ENCODE measurements at places on chromosomes 2 and 18.
A peak's percentile ranks its signal among the peaks of the same experiment; 100 is the strongest.

DNA sequence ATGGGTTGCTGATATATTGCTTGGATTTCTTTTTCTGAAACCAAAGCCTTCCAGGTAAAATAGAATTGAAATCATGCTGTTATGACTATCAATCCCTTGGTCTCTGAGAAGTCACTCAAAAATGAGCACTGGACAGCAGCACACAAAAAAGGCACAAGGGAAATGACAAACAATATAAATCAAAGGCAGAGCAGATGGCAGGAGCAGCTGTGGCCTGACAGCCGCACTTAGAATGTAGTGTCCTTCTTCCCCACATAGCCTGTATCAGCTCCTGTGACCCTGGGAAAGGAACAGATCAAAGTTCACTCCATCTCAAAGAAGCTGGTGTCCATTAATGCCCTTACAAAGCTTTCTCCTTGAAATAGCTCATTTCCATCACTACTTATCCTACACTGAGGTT lies 326.7 kb downstream of the SUCLG1 start:
- DNase-seq: no peak

DNA sequence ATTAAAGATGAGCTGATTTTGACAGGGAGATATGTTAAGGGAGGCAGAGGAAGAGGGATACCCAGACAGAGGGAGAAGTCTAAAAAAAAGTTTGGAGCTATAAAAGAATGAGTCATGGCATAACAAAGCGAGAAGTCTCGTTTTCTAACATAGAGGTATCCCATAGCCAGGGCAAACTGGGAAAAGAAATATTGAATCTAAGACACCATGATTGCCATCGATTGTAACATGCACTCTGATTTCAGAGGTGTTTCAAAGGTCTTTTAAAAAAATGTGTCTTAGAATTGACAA lies 110.7 kb downstream of the MDH1 start:
- no peak for DNase-seq

GRCh38 chr2:80560326-80560725 lies 255.8 kb upstream of the LRRTM1 start:
- no peak for DNase-seq

GRCh38 chr2:120863661-120864320 lies 128.1 kb downstream of the GLI2 start:
- DNase-seq: no peak

DNA sequence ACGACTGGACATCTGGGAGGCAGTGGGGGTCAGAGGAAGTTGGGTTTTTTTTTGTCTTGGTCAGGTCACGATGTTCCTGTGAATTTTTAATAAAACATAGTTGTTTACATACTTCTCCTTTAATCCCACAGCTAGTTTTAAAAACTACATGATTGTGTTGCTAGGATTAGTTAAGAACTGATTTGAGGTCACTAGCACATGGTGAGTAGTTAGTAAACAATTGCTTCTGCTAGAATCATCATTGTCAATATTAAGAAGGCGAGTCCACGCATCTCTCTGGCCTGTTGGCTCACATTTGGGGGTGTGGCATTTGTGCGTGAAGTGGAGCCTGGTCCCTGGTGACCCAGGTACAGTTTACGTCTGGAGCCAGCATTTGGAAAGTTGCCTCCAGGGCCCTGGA lies 59.4 kb downstream of the AGAP1 start:
- DNase-seq: no peak

GRCh38 chr2:20542746-20543468 lies 96.0 kb downstream of the RHOB start:
- no peak for DNase-seq

DNA sequence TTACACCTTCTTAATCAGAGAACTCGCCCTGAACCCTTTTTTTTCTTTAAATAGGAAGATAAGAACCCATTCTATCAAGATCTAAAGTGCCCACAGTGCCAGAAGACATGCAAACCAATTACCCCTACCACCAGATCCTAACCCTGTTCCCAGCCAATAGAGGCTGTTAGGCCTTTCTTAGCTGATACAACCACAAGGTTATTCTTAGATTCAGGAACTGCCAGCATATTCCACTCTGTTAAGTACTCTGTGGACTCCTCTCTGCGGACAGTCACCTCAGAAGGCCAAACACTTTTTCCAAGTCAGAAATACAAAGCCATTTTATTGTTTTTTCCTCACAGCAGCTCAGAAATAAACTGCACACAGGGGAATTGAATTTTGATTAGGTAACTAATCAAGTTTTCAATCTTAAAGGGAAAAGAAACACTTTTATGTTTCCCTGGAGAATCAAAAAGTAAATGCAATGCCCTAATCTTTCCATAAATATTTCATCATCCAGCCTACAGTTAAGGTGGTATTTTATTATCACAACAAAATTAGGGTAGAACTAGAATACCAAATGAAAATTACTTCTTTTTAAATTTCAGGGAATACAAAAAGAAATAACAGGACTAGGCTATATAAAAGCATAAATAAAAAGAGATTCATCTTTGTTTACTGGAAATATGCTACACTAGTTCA lies 111.4 kb downstream of the NBAS start:
- DNase-seq: no peak

DNA sequence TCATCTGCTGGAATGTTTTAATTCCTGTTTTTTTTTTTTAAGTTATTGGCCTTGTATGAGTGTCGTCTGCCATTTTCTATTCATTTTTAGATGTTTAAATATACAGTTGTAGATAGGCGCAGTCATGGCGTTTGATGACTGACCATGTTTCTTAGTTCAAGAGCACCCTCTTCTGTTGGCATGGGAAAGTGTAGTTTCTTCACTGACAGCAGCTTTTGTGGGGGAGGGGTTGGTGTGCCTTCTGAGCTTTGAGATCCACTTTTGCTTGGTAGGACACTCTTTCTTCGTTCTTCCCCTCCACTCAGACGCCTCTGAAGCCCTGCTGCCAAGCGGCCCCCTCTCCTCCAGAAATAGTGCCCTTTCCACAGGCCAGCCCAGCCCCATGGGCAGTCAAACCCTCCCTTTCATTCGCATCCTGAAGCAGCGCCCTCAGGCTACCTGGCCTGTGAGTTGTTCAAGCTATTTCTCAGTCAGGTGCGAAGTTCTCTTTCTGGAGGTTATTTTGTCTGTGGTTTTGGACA lies 492.0 kb downstream of the TNS1 start:
- peak; percentile 8 for DNase-seq

DNA sequence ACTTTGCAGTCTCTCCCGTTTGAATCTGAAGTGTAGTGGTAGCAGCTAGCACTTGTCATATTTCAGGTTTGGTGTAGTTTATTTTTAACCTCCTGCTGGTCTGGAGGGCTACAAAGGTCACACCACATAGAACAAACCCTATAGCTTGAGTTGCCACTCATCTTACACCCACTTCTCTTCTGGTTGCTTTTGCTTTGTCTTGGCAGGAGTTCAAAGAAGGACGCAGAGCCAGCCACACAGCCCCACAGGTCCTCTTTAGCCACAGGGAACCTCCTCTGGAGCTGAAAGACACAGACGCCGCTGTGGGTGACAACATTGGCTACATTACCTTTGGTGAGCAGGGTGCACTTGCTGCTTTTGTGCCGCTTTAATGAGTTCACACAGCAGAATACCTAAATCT lies 15.6 kb upstream of the GPBAR1 start:
- no peak for DNase-seq

DNA sequence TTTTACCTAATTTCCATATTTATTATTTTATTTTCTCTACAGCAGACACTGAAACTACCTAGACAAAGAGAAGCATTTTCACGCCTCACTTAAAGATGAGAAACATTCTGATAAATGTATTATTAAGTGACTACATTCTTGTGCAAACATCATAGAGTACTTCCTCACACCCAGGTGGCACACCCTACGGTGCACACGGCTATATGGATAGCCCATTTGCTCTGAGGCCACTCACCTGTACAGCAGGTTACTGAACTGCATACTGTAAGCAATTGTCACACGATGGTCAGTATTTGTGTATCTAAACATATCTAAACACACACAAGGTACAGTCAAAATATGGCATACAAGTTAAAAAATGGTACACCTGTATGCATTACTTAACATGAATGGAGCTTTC lies 481.4 kb downstream of the CMPK2 start:
- no peak for DNase-seq

GRCh38 chr2:172094294-172095145 lies 8.2 kb downstream of the DLX2 start:
- DNase-seq: no peak

GRCh38 chr2:42840760-42841159 lies 48.4 kb upstream of the HAAO start:
- DNase-seq: no peak

DNA sequence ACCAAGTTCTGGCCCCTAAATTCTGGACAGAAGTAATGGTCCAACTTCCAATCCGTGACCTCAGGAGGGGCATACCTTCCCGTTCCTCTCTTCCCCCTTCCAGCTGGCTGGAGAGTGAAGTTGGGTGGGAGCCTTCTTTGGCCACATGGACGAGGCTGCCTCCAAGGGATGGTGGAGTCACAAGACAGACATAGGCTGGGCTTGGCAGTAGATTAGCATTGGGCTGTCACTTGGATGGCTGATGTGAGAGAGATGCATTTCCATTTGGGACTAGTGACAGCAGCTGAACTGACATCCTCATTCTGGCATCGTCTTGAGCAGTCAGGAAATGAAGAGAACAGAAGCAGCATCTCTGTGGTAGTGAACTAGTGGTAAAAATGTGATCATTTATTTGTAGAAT lies 12.6 kb downstream of the NT5DC4 start:
- DNase-seq: no peak

GRCh38 chr2:85600235-85600575 lies 2.3 kb downstream of the TMEM150A start:
- DNase-seq: no peak

- no peak for DNase-seq
Measured at GRCh38 chr2:235636546-235636945, 142.7 kb downstream of the AGAP1 start.

- DNase-seq: no peak
Measured at GRCh38 chr18:74179623-74180199, 31.4 kb downstream of the TIMM21 start.

GRCh38 chr2:129061069-129061768 lies 742.6 kb upstream of the HS6ST1 start:
- DNase-seq: no peak
